ENCODE measurements at places on chromosomes 11 and 22.
A peak's percentile ranks its signal among the peaks of the same experiment; 100 is the strongest.

GRCh38 chr11:119920666-119921387 is 191.8 kb upstream of the NECTIN1 start:
- no peak for DNase-seq

- no peak for DNase-seq
Observed at GRCh38 chr11:127862406-127862805, 725.0 kb downstream of the ETS1 start.

DNA sequence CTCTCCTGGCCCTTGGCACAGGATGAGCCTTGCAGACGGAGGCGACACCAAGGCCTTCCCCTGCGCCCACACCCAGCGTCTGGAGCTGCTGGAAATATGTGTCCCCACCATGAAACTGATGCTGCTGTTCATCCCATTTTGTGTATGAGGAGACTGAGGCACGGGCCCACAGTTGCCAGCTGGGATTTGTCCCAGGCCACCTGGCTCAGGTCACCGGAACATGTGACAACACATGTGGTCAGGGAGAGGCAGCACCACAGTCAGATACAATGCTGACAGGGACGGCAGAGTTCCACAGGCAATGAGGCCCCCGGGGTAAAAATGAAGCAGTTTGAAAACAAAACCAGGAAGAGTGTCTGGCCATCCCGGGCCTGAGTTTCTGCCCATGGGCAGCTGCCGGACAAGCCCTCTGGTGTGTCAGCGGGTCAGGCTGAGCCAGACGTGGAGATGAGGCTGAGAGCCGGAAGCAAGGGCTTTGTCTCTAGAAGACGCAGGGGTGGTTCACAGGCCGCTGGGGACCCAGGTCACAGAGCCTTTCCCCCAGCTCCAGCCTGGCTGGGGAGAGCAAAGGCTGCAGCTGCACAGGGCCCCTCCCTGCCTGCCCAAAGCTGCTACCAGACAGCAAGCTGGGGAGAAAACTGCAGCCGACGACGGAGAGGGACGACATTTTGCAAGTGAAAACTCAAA is 80.7 kb downstream of the CDKN1C start:
- no peak for DNase-seq

- no peak for DNase-seq
Observed at GRCh38 chr11:12005476-12005875, 3.0 kb downstream of the DKK3 start.

- no peak for DNase-seq
Observed at GRCh38 chr11:6864438-6864837, 1.6 kb downstream of the OR10A2 start.

- DNase-seq = no peak
Observed at GRCh38 chr11:33334627-33335026, 77.4 kb downstream of the HIPK3 start.

- no peak for DNase-seq
Observed at GRCh38 chr11:94735907-94736306, 32.2 kb upstream of the AMOTL1 start.

DNA sequence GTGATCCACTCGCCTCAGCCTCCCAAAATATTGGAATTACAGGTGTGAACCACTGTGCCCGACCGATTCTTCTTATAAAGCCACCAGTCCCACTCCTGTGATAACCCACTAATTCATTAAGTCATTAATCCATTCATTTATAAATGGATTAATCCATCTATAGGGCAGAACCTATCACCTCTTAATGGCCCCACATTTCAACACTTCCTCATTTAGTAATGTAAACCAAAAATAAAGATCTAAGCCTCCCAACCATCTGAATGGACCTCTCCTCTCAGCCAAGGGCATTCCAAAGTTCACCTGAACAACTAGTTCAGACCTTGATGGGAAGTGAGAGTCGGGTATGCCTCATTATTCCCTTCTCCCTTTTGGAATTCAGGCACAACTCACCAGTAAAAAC is 9.9 kb upstream of the MRPL11 start:
- DNase-seq = no peak

- peak; percentile 35 for DNase-seq
Observed at GRCh38 chr11:124644426-124645280, 22.0 kb downstream of the TBRG1 start.

- DNase-seq = no peak
Observed at GRCh38 chr11:62911137-62912130, 9.7 kb downstream of the CHRM1 start.

DNA sequence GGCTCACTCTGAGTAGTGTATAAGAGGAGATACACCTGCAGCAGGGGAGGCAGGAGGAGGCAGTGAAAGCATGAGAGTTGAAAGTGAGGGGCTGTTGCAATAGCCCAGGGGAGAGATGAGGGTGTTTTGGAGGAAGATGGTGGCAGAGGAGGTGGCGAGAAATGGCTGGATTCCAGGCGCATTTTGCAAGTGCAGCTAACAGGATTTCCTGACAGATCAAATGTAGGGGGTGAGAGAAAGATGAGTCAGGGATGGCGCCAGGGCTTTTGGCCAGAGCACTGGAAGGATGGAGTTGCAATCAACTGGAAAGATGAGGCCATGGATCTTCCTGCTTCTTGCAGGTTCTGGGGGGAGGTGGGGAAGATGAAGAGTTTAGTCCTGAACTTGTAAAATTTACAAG is 16.8 kb upstream of the TSPAN18 start:
- DNase-seq = no peak

- no peak for DNase-seq
Observed at GRCh38 chr11:63616953-63617352, 2.7 kb upstream of the PLAAT3 start.

DNA sequence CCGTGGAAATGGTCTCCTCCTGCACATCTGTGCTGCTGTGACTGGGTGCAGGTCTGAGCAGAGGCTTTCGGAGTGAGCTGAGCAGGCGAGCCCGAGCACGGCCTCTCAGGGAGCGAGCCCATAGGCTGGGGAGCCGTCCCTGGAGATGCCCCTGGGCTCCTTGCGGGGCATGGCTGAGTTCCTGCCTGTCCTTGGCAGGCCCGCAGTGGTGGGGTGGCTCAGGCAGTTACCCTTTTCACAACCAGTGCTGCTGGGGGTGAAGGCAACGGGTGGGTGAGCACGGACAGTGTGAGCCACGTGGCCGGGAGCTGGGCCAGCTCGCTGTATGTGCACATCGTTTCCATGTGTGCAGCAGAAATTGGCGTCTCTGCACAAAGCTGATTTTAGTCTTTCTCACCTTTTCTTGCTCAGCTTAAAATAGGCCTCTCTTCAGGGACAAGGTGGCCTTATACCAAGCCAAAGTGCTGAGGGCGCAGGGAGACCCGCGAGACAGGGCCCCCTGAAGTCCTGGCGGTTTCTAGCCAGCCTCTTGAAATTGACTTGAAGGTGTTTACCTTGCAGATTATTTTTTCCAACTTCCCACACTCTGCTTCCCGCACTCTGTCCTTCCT is at the start of gene TP53AIP1:
TSS of gene TP53AIP1 (minus strand) at position 55 of the 611 bp plus-strand sequence. CDS start 5,053 bp downstream, outside the sequence.
- DNase-seq = no peak

DNA sequence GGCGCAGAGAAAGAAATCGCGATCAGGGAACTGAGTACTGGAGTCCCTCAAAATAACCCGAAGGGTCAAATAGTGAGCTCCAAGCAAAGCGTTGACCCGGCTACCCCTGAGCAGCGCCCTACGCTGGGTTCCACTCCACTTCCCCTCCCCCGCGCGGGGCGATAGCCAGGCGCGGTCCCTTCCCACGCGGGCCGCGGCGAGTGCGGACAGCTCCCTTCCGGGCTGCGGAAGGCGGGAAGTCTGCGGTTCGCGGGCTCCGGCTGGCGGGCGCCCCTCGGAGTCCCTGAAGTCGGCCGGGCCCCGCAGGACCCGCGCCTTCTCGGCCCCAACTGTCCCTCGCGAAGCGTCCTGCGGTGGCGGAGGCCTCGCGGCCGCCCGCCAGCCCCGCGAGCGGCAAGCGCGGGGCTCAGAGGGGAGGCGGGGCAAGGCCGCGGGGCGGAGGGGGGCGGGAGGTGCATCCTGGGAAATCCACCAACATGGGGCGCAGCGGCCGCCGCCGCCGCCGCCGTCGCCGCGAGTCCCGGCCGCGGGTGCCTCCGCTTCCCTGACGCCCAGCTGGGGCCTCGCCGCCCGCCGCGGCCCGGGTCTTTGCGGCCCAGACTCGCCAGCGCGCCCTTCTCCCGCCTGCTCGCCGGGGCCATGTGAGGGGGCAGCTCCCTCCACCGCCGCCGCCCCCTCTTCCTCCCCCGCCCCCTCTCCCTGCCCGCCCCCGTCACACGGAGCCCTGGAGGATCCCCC is at the start of gene QSER1:
TSS of gene QSER1 (plus strand) at position 457 of the 738 bp plus-strand sequence. CDS start 315 bp downstream, outside the sequence.
- peak; percentile 92 for DNase-seq

- no peak for DNase-seq
Observed at GRCh38 chr11:16749666-16750065, 11.2 kb downstream of the C11orf58 start.

DNA sequence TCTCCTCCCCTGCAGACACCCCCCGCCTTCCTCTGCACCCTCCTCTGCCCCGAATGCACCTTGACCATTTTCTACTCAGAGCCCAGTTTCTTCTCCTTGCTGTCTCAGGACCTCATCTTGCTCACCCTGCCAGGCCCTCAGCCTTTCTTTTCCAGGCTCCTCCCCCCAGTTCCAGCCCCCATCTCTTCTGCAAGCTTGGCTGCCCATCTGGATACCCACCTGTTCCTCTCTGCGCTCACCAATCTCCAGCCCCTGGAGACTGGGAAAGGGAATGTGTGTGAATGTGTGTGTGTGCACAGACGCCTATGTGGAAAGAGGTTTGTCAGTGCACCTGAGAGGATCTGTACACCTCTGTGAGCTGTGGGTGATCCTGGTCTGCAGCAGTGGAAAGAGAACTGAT is 36.4 kb downstream of the SLC22A12 start:
- no peak for DNase-seq

DNA sequence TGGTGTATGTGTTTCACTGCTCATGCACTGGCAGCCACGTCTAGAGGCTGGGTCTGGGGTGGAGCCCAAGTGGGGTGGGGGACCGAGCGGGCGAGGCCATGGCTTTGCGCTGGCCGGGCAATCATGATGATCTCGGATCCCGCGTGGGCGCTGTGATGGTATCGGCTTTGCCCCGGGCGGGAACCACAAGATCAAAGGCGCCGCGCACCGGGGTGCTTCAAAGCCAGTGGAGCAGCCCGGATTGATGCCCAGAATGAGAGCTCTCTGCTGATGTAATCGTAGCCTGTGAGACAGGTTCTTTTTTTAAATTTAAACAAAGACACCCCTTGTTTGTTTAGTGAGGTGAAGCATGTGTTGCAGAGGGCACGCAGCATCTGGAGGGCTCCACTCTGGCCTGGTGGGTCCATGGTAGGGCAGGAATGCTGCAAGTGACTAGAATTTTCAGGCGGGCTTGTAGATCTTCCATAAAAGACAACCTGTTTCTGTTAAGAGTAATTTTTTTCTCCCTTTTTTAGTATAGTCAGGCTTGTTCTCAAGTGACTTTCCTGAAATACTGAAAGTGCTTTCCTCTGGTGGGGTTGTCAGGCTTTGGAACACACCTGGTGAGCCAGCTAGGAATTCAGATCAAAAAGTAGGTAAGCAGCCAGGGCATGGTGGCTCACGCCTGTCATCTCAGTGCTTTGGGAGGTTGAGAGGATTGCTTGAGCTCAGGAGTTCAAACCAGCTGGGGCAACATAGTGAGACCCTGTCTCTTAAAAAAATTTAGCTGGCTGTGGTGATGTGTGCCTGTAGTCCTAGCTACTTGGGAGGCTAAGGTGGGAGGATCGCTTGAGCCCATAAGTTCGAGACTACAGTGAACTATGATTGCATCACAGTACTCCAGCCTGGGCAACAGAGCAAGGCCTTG is 40.7 kb downstream of the ZNRF3 start:
- no peak for DNase-seq

DNA sequence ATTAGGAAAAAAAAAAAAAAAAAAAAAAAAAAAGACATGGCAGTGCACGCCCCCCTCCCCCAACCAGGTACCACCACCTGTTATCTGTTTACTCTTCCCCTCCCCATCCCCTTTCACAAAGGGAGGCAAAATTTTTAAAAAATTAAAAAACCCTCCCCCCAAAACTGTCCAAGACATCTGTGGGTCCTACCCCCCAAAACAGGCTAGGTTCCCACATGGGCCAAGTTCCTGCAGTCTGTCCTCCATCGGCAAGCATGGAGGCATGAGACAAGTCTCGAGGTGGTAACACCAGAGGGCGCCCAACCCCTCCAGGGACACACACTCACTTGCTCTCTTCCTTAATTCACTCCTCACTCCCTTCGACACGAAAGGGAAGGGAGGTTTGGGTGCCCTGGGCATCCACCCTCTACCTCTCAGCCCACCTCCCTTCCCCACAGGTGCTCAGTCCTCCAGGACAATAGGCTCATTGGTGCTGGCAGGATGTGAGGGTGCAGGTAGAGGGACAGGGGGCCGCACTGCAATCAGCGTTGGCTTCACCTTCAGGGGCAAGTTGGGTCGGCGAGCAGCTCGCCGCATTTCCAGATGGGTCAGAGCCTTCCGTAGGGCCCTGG is 2.2 kb upstream of the TUT1 start:
- DNase-seq = peak; percentile 64

DNA sequence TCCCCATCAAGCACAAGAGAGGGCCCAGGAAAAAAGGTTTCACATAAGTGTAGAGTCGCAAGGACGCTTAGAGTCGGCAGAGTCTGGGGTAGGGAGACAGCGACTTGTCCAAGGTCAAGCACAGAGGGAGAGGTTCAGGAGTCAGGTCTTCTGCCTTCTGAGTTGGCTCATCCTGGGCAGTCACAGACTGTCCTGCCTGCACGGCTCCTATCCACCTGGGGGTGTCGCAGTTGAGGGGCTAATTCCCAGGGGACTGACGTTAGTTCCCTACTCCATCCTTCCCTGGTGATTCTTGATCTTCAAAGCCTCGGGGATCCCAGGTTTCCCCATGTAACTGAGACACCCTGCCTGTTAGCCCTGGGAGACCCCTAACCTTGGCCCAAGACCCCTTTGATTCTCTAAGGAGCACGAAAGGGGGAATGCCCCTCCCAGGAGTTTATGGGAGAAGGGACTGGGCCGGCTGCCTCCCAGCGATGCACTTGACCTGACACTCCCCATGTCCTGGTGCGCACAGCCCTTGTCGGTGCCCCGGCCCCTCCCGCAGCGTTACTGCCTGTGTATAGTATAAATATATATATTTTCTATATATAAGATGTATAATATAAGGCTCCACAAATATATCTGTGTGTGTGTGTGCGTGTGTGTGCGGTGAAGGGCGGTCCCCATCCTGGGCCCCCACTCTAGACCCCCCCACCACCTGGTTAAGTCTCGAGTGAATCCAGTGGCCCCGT is 14.7 kb upstream of the TAB1 start:
- no peak for DNase-seq

- no peak for DNase-seq
Observed at GRCh38 chr22:36660510-36660840, 43.1 kb downstream of the CACNG2 start.
